ENCODE measurements at places on chromosomes 4 and X.

- no peak for DNase-seq
Observed at GRCh38 chr4:115850799-115851509, 737.5 kb upstream of the NDST4 start.

DNA sequence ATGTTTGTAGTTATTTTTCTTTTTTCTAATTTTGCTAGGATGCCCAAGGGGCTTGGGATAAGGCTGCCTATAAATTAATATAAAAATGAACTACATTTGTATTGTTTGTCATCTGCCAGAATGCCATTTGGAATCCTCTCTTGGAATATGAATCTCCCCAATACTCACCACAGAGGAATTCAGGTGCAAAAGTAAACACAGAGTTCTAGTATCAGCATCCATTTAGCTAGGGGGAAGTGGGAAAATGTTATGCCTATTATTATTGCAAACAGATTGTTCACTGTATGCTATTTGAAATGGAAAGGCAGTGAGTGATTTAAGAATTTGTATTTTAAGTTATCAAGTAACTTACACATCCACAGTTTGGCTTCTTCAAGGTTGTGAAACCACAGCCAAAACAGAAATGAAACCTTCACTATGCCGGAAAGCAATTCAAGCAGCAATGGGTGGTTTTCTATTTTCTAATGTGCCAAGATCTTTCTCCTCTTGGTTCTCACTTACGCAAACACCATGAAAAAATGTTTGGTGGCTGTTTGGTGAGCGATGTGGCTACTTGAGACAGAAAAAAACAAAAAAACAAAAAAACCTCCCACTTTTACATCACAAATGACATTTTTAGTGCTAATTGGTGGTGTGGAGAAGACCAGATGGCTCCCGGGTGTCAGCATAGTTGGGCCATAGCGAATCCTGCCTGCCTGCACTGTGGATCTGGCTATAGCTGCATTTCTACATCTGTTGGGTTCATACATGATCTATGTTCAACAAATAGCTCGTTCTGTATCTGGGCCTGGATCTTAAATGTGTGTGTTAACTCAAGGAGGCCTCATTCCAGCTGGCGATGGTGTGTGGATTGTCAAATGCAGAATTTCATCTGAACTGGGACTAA lies 200.8 kb upstream of the GIMD1 start:
- no peak for DNase-seq

GRCh38 chrX:80423744-80424143 lies 3.5 kb downstream of the TENT5D start:
- DNase-seq: no peak

GRCh38 chrX:120299928-120300327 lies 11.3 kb downstream of the TMEM255A start:
- DNase-seq: no peak

DNA sequence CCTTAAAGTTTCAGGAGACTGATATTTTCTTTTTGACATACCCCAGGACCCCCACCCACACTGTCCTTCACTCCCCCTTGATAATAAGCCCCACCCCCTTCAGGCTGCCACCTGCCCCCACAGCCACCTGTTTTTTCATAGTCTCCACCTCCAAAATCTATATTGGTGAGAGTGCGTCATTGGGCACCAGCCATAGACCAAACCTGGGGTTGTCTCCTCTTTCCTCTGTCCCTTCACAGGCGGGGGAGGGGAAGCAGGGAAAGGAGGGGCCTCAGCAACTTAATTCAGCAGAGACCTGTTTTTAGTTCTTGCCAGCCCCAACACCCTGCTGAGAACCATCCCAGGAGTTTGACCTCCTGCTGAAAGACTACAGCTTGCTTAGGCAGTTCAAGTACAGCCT lies 1.1 kb downstream of the ARHGAP36 start:
- no peak for DNase-seq

GRCh38 chrX:13371186-13371585 lies 51.3 kb upstream of the ATXN3L start:
- no peak for DNase-seq

DNA sequence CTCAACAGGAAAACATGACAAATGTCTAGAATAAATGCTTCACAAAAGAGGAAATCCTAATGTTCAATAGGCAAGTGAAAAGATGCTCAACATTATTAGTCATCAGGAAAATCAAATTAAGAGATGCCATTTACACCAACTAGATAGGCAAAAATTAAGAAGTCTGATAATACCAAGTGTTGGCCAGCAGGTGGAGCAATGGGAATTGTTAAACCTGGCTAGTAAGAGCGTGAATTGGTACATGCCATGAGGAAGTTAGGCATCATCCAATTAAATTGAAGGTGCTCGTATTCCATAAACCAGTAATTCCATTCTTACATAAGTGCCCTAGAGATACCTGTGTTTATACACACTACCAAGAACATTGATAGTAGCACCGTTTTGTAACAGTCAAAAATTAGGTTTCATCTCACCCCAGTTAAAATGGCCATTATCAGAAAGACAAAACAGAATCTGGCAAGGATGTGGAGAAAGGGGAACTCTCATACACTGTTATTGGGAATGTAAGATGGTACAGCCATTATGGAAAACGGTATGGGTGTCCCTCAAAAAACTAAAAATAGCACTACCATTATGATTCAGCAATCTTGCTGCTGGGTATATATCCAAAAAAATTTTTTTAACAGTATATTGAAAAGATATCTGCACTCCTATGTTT lies 14.0 kb upstream of the ZCCHC18 start:
- peak; percentile 26 for DNase-seq

DNA sequence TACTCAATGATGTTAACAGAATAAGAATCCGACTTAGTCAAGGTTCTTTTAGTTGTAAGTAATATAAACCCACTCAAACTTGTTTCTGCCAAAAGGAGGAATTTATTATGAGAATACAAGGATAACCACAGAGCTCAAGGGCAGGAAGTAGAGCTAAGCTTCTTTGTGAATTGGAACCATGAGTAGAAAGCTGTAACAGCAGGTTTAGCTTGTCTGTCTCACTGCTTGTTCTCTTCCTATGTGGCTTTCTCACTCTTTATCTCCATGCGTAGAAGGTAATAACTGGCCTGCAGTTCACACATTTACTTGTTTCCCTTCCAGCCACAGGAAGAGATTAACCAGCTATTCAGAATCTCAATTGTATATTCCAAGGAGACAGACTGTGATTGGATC lies 378.3 kb downstream of the PPP1R2C start:
- DNase-seq: no peak

DNA sequence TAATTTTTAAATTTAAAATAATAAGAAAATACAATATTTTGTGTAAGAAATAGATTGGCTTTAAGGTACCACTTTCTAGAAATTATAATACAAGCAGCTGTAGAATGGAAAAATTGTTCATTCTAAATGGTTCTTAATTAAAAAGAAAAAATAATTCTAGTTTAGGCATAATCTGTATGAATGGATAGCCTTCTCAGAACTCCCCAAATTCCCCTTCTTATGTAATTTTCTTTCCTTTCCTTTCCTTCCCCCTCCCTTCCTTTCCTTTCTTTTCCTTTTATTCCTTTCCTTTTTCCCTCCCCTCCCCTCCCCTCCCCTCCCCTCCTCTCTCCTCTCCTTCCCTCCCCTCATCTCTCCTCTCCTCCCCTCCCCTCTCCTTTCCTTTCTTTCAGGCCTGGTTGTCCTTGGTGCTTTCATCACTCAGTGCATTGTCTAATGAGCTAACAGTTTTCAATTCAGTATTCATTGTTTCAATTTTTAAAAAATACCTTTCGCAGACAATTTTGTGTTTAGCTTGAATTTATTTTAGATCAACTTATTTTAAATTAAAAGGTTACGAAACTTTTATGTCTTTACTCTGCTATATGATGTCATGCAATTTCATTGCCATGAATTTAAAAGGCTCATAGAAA lies 28.8 kb downstream of the LRIT3 start:
- DNase-seq: no peak

GRCh38 chr4:54001668-54002365 lies 62.6 kb downstream of the CHIC2 start:
- DNase-seq: no peak

GRCh38 chr4:22510750-22511149 lies 5.1 kb downstream of the ADGRA3 start:
- no peak for DNase-seq

GRCh38 chr4:54658252-54659093 lies 716 bp downstream of the KIT start:
- DNase-seq: no peak

DNA sequence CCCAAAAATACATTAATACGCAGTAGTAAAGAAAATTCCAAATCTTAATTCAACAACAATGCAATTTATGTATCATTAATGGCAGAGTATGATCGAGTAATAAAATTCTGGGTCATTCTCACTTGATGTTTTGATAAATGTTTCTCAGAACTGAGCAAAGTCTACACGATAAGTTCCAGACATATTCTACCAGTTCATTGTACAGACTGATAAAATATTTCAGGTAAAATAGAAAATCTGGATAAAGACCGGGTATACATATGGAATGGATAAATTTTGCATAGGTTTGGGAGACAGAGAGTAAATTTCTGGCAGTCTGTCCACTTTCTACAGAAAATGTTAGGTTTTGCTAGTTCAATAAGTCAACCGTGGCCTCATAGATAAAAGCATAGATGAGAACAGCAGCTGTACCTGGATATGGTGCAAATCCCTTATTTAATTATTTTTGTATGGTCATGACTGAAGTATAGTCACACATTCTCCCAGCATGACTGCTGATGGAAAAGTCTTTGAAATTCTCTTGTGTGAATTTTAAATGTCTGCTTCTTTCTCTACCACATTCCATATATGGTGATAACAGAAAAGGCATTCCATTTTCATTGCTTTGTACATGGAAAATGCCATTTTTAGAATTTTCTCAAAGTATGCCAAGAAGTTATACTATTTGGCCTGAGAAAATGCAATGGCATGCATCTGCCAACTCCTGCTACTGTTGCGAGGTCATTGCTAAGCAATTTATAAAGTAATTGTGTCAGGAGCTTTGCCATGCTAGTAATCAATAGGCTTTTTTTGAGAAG lies 301.9 kb upstream of the ARSJ start:
- DNase-seq: no peak

- no peak for DNase-seq
Observed at GRCh38 chr4:133969202-133969848, 232.3 kb downstream of the PABPC4L start.

- no peak for DNase-seq
Observed at GRCh38 chr4:13541176-13541604, 3.1 kb downstream of the NKX3-2 start.

DNA sequence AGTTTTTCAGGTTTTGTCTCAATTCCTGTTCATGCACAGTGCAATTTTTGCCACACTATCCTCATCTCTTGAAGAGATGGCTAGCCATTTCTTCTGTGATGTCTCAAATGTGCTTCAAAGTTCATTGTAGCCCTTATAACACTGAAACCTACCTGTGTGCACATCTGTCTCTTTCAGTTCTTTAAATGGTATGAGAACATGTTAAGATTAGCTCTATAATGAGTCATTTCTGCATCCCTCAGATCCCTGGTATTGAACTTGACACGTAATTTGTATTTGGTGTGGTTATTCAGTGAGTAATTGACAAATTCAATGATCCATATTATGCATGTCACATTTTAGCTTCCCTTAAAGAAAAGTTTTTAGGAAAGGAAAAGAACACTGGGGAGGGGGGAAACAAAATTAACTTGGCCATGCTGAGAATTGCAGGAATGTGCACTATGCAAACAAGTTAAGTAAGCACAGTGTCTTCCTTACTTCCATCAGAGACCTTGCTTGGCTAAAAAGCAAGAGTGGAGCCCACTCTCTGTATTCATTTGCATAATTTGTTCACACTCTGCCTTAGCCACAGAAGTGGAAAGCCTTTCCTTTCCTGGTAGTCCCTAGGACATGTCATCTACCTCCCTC lies 659.8 kb upstream of the MAGEB2 start:
- no peak for DNase-seq

- DNase-seq: peak; percentile 59
Observed at GRCh38 chr4:153521999-153522801, 56.0 kb downstream of the TMEM131L start.

- DNase-seq: no peak
Observed at GRCh38 chr4:158625544-158625943, 46.1 kb downstream of the C4orf46 start.

DNA sequence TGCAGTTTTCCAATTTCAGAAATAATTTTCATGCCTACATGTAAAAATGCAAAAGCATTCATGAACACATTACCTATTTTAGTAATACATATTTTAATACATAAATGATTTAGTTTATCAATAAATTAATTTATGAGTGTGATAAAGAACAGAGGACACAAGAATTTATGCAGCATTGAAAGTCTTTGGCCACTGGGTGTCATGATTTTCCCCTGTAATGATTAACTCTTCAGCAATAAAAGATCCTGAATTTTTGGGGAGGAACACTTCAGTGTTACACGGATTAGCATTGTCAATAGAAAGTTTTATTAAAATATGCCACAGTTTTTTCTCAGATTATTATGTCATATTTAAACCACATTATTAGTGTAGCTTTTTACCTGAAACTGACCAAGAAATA lies 8.6 kb upstream of the VCX2 start:
- DNase-seq: no peak

Data from stimulated activated CD4-positive, alpha-beta T cell treated with anti-CD3 and anti-CD28 coated beads, Interleukin-15, amount 100 ng/mL, for 48 hours (primary cell).